Thoracic aorta (tissue), 2 donors: ENCODE measurements at places on chromosomes 13 and 19. TPM values are rescaled to one million over a fixed set of nuclear protein-coding genes. Genes with fewer than 3 reads are reported as not detected.

GRCh38 chr19:29660835-29661234 is 4.4 kb upstream of the PLEKHF1 start:
- H3K27me3 ChIP-seq, result no peaks in the 10 kb centered on the region
- peak overlapping the region; percentile 95 for H3K27ac ChIP-seq
- H3K4me1 ChIP-seq, result peaks cover 27% of the 10 kb centered on the region
- no peak overlapping the region for H3K4me3 ChIP-seq
- DNase-seq, result no peak

- H3K4me3 ChIP-seq, result no peak overlapping the region
- no peak overlapping the region for H3K27ac ChIP-seq
- no peaks in the 10 kb centered on the region for H3K36me3 ChIP-seq
- H3K4me1 ChIP-seq, result no peaks in the 10 kb centered on the region
Observed at GRCh38 chr13:71030784-71031183, 836.2 kb downstream of the DACH1 start.

GRCh38 chr13:96797136-96797535 is 197.1 kb downstream of the OXGR1 start:
- H3K4me3 ChIP-seq, result no peak overlapping the region
- no peaks in the 10 kb centered on the region for H3K4me1 ChIP-seq
- H3K36me3 ChIP-seq, result no peaks in the 10 kb centered on the region
- no peak for DNase-seq
- H3K27ac ChIP-seq, result no peak overlapping the region

DNA sequence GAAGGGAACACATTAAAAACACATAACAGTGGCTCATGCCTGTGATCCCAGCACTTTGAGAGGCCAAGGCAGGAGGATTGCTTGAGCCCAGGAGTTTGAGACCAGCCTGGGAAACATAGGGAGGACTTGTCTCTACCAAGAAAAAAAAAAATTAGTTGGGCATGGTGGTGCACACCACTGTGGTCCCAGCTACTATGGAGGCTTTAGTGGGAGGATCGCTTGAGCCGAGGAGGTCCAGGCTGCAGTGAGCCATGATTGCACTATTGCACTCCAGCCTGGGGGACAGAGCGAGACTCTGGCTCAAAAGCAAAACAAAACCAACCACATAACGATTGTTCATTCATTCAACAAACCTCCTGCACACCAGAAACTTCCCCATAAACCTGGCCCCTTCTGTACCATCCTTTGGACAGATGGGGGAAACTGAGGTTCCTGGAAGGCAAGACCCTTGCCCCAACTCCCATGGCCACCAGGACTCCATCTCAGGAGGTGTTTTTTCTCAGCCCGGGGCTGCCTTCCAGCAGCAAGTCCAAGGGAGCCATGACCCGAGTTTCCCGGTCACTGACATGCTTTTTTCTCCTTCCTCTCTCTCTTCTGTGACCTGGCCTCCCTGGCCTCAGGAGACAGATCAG is 4.3 kb downstream of the FOSB start:
- no peak overlapping the region for H3K27ac ChIP-seq
- H3K36me3 ChIP-seq, result no peaks in the 10 kb centered on the region
- H3K4me1 ChIP-seq, result peaks cover 7% of the 10 kb centered on the region
- DNase-seq, result no peak

- no peak for DNase-seq
- no peak overlapping the region for H3K27ac ChIP-seq
- H3K36me3 ChIP-seq, result peaks cover 64% of the 10 kb centered on the region
- peak overlapping the region; percentile 21 for H3K4me3 ChIP-seq
Observed at GRCh38 chr19:12527034-12527836, 24.0 kb downstream of the ZNF564 start.

GRCh38 chr13:50171590-50172282 is 156.5 kb downstream of the KCNRG start:
- DNase-seq, result no peak
- H3K27me3 ChIP-seq, result no peaks in the 10 kb centered on the region
- no peak overlapping the region for H3K4me3 ChIP-seq
- no peaks in the 10 kb centered on the region for H3K36me3 ChIP-seq
- no peak overlapping the region for H3K27ac ChIP-seq

DNA sequence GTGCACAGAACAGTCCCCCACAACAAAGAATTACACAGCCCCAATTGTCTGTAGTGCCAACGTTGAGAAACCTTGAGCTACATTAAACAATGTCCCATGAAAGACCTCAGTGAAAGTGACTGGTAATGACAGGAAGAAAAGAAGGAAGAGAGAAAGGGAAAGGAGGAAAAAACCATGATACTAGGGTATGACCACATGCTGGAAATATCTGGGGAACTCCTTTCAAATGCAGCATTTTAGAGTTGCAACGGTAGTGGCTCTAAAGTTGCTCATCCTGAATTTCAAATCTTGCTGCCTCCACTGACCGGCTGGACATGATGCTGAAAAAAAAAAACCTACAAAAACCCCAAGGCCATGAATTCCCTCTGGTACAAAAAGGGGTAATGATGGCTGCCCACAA is 26.5 kb downstream of the FPR3 start:
- H3K27me3 ChIP-seq, result no peaks in the 10 kb centered on the region
- H3K4me3 ChIP-seq, result no peak overlapping the region
- DNase-seq, result no peak
- H3K27ac ChIP-seq, result no peak overlapping the region

DNA sequence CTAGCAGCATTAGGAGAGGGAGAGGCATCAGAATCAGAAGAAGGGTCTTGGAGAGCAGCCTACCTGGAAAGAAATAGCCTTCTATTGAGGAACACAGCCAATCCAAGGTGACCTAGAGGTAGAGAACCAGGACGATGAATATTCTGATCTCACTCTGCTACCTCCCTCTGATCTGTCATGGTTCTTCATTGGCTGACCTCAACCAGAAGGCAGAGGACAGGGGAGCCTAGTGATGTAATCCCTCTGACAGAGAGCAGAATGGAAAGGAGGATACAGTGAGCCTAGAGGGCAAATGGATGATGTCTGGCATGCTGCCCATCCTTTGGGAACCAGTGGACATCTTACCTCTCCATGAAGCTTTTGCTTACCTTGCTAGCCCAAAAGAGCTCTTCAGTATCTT is 3.6 kb downstream of the ZNF507 start:
- no peaks in the 10 kb centered on the region for H3K27me3 ChIP-seq
- DNase-seq, result no peak
- peaks cover 35% of the 10 kb centered on the region for H3K4me1 ChIP-seq
- no peak overlapping the region for H3K4me3 ChIP-seq
- H3K27ac ChIP-seq, result no peak overlapping the region
- peaks cover 17% of the 10 kb centered on the region for H3K36me3 ChIP-seq

DNA sequence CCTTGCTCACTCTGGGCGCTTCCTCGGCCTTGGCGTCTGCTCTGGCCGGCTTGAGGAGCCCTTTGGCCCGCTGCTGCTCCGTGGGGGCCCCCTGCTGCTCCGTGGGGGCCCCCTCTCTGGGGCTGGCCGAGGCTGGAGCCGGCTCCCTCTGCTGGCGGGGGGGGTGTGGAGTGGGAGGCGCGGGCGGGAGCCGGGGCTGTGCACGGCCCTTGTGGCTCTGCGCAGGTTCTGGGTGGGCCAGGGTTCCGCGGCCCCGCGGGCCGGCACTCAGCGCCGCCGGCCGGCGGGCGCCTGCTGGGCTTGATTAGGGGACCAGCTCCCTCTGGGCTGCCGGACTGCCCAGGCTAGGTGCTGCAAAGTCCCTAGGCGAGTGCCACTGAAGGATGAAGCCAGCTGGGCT is 436.2 kb downstream of the SLITRK6 start:
- H3K27me3 ChIP-seq, result no peaks in the 10 kb centered on the region
- no peaks in the 10 kb centered on the region for H3K36me3 ChIP-seq
- no peaks in the 10 kb centered on the region for H3K4me1 ChIP-seq
- no peak overlapping the region for H3K27ac ChIP-seq
- H3K4me3 ChIP-seq, result no peak overlapping the region
- no peak for DNase-seq

DNA sequence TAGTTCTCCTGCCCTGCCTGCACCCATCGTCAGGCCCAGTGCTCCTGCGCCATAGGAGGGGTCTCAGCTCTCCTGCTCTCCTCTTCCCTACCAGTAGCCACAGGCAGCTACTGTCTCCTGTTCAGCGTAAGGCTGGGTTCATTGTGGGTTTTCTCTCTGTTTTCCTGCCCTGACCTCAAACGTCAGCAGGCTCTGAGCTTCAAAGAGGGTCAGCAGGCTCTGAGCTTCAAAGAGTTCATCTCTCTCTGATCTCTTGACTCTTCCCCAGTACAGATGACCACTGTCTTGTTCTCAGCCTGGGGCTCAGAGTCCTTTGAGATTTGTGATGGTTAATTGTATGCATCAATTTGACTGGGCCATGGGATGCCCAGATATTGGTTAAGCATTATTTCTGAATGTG is 4.6 kb upstream of the CPB2 start:
- H3K36me3 ChIP-seq, result no peaks in the 10 kb centered on the region
- DNase-seq, result no peak
- H3K27me3 ChIP-seq, result no peaks in the 10 kb centered on the region
- H3K4me1 ChIP-seq, result no peaks in the 10 kb centered on the region
- no peak overlapping the region for H3K27ac ChIP-seq

DNA sequence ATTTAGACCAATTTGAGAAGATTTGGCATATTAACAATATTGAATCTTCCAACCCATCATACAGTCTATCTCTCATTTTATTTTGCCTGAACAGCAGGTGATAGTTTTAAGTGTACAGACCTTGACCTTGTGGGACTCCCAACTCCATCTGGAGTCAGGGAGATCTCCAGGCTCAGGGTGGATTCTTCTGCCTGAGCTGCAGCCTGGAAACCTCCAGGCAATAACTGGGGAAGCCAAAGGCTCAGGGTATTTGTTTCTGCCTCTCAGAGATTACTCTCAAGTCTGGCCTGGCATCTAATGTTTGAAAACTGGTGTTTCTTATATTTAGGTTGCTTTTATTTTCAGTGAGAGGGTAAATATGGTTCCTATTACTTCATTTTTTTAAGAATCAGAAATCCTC is 102.1 kb upstream of the C1QTNF9B start:
- H3K36me3 ChIP-seq, result no peaks in the 10 kb centered on the region
- no peak overlapping the region for H3K4me3 ChIP-seq
- H3K27me3 ChIP-seq, result no peaks in the 10 kb centered on the region
- H3K27ac ChIP-seq, result no peak overlapping the region
- DNase-seq, result no peak

DNA sequence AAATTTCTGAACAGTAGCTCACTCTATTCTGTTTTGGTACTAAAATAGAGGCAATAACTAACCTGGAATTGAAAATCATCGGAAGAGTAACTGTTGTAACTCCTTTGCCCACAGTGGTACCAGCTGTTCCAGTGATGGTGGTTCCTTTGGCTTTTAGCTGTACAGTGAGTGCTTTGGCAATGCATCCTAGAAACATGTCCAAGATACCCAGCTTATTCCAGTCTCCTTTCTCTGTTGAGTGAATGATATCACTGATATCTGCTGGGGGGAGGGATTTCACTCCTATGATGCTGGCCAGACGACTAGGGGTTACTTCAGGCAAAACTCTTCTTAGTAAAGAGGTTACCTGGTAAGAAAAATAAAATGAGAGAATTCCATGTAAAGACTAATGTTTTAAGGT is 40.6 kb upstream of the FBXL3 start:
- H3K4me1 ChIP-seq, result no peaks in the 10 kb centered on the region
- no peaks in the 10 kb centered on the region for H3K27me3 ChIP-seq
- H3K36me3 ChIP-seq, result peaks cover 34% of the 10 kb centered on the region
- DNase-seq, result no peak

DNA sequence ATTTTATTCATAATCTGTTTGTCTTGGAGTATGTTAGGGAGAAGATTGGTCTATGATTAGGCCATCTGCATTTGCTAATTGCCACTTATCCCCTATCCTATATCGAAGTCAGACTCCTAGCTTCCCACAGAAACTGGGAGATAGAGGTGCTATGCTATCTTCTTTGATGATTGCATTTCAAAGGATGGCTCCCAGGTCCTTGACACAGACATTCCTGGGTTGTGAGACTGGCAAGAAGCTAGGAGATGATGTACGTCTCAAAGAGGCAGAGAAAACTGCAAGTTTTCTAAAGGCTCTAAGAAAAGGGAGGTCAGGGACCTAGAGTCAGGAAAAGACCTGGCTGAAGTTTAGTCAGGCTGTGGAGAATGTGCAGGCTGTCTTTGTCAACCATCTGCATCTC is 1251.9 kb downstream of the PCDH17 start:
- H3K27me3 ChIP-seq, result no peaks in the 10 kb centered on the region
- no peaks in the 10 kb centered on the region for H3K36me3 ChIP-seq
- no peak overlapping the region for H3K27ac ChIP-seq
- no peaks in the 10 kb centered on the region for H3K4me1 ChIP-seq
- DNase-seq, result no peak
- no peak overlapping the region for H3K4me3 ChIP-seq

DNA sequence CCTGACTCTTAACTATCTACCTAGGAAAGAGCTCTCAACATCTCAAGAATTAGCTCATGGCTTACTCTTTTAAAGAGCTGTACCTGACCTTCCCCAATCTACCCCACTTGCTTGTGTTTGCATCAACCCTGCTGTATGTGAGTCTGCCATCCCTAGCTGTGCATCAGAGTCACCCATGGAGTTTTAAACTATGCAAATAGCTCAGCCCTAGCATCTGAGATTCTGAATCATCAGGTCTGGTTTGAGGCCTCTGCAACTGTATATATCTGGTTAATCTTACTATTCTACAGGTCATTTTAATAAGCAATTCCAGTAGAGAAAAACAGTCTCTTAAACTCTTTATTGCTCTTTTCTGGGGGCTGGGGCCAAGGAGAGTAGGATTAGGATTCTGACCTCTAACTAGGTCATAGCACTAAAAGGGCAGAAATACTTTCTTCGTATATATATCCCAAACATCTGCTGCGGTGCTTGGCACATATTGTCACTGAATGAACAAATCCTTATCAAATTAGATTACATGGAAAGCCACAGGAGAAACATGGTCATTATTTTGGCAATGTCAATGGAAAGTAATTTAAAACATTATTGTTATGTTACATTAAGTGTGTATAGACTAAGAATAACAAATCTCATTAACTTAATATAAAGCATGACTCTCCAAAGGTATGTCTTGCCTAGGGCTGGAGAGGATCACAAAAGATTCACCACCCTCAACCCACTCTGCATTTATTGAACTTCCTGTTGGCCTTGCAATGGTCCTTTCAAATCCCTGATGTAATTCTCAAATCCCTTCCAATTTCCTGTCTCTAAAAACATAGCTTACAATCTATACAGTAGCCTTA is 232.2 kb downstream of the DACH1 start:
- no peaks in the 10 kb centered on the region for H3K4me1 ChIP-seq
- H3K27ac ChIP-seq, result no peak overlapping the region
- no peak for DNase-seq
- H3K27me3 ChIP-seq, result no peaks in the 10 kb centered on the region
- H3K4me3 ChIP-seq, result no peak overlapping the region
- H3K36me3 ChIP-seq, result no peaks in the 10 kb centered on the region

SYDE1 gene
- total RNA-seq, result 46.6 TPM

PDX1 gene
- 0.28 TPM for total RNA-seq

UBL3 gene
- total RNA-seq, result 24.4 TPM

TMEM59L gene
- total RNA-seq, result 6.5 TPM

CCDC70 gene
- total RNA-seq, result not detected

SBK2 gene
- not detected for total RNA-seq
